Small intestine (tissue), 16 donors: ENCODE measurements at places on chromosomes 12 and 14. TPM values are rescaled to one million over a fixed set of nuclear protein-coding genes. Genes with fewer than 3 reads are reported as not detected.

GRCh38 chr12:71799106-71799505, 40.5 kb upstream of the TBC1D15 start:
- DNase-seq = no peak

- DNase-seq = no peak
Measured at GRCh38 chr12:111788178-111788654, 21.5 kb downstream of the ALDH2 start.

DNA sequence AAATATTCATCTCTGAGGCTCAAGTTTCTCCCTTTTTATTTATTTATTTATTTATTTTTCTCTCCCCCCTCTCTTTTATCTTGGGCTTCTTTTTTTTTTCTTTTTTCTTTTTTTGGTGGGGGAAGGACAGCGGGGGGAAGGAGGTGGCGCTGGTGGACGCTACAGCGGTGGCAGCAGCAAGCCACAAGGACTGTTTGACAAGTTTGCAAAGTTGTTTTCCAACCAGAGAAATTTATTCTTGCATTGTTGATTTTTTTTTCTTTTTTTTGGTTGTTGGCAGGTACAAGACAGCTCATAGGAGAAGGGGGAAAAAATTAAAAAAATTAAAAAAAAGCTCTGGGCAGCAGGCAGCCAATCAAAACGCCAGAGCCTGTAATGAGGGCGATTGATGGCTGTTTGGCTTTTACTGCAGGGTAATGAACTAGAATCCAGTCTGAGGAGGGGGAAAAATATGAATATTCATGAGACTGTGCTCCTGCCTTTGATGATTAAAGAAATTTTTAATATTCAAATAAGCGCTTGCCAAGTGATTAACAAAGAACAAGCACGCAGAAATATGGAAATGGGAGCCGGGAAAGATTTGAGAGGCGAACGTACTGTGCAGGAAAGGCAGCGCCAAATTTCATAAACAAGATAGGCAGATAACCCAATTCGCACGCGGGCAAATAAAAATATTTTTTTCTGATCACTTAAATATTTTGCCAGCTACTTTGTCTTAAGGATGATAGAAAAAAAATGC, 36.2 kb downstream of the BCL11B start:
- DNase-seq = no peak

DNA sequence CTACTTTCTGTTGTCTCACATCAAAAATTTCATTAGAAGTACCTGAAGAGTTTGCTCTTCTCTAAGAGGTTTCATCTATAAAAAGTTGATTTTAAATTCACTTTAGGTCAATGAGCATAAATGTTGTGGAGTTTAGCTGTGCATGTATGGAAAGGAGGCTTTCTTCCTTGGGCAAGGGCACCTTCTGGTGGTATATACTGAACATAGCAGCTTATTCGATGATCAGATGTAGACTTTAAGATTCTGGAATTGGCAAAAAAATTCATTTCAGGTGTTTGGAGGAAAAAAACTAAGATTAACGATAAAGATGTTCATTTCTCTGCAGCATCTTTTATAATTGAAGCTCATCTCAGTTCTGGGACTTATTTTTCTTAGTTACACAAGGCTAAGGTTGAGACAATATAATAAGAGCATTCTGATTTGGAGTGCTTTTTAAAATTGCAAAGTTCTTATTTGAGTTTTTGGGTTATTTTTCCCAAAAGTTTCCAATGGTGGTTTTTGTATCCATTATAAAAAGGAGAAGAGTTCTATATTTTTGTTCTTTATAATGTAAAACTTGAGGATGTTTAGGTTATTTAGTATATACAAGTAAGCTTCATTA, 46.8 kb downstream of the TMEM117 start:
- peak; percentile 58 for DNase-seq

- no peak for DNase-seq
Measured at GRCh38 chr14:54003064-54003463, 46.4 kb upstream of the BMP4 start.

GRCh38 chr12:112713471-112713870, 78.1 kb upstream of the RPH3A start:
- no peak for DNase-seq

Gene MIPOL1
- 0.45 TPM for polyA plus RNA-seq

Gene DCAF11
- 122 TPM for polyA plus RNA-seq

Gene CLEC4D
- 0.03 TPM for polyA plus RNA-seq

Gene PIK3C2G
- 6.8 TPM for polyA plus RNA-seq

Gene SLC38A4
- polyA plus RNA-seq = 0.22 TPM
